ENCODE measurements at places on chromosomes 4 and X.

GRCh38 chr4:151658959-151659600 is 101.7 kb downstream of the GATB start:
- no peak for DNase-seq

GRCh38 chr4:61376301-61376700 is 176.2 kb downstream of the ADGRL3 start:
- no peak for DNase-seq

- no peak for DNase-seq
Observed at GRCh38 chr4:55866973-55867574, 13.6 kb downstream of the EXOC1 start.

GRCh38 chrX:57977992-57978391 is 67.7 kb upstream of the ZXDA start:
- no peak for DNase-seq

DNA sequence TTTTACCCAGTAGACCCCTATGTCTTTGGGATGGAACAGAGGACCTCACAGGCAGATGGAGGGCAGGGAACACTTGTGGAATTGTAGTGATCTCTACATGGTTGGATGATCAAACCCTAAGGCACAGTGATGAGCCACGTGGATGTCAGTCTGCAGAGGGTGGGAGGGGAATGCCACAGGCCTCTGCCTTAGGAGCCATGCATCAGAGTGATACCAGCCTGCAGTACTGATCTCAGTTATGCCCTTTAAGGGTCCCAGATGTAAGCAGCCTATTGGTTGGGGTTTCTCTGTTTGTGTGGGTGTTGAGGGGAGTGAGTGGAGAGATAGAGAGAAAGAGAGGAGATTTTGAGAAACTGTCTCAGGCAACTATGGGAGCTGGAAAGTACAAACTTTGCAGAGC is 39.9 kb upstream of the XAGE1B start:
- DNase-seq: no peak

Measured in stimulated activated CD8-positive, alpha-beta memory T cell treated with anti-CD3 and anti-CD28 coated beads, Interleukin-7, amount 100 ng/mL, for 48 hours (primary cell).